ENCODE measurements at places on chromosomes 16 and 17.

DNA sequence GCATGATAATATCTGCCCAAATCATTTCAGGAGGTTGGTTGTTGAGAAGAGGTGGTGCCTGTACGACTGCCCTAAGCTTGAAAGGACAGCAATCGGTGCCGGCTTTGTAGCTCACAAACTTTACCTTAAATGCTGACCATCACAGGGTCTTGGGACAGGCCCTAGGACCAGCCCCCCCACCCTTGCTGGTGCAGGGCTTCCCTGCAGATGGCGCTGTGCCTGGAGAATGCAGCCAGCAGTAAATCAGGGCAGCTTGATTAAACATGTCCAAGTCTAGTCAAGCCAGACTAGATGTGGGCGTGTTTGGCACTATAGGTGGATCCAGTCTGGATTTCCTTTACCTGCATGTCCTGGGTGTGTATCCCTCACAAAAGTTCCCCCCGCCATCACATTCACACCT, 135.5 kb upstream of the CRHR1 start:
- DNase-seq: no peak

GRCh38 chr17:66625311-66625767, 209.6 kb upstream of the CACNG5 start:
- DNase-seq: no peak

DNA sequence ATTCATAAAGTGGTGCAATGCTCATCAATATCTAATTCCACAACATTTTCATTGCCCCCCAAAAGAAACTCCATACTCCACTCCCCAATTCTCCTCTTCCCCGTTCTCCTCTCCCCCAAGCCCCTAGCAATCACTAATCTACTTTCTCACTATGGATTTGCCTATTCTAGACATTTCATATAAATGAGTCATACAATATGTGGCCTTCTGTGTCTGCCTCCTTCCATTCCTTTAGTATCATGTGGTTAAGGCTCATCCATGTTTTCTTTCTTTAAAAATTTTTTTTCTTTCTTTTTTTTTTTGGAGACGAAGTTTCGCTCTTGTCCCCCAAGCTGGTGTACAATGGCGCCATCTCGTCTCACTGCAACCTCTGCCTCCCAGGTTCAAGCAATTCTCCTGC, 56.3 kb upstream of the HAS3 start:
- DNase-seq: no peak

DNA sequence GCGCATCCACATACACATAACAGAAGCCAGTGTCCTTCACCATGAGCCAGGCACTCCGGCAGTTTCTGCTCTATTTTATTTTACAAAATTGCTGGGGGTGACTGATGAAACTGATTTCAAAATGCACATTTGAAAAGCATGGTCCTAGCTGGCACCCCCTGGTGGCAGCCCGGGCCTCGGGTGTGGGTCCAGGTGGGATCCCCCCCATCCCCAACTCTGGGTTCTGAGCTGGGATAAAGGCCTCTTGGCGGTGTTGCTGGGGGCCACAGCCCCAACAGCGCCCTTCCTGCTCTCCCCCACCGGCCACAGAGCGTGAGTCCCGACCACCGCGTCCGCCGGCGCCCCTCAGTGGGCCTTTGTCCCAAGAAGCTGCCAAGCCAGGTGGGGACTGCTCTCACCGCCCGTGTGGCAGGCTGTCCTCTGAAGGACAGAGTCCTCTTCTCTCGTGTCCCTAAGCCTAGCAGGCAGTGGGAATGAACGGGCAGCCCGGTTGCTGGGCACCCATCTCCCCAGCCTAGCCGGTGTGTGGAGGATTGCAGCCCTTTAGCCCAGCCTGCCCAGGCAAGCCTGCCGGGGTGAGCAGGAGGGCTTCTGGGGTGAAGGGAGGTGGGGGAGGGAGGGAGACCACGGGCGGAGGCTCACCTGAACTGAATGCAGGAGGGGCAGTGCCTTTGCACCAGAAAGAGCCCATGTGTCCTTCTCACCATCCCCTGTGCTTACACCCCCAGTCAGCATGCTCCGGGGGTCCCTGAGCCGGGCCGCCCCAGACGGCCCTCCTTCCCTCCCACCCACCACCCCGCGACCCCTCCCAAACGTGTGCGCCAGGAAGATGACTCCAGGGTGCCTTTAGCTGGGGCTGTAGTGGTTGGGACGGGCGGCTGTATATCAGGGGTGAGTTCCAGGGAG, 898 bp downstream of the SNAI3 start:
- DNase-seq: no peak

- DNase-seq: no peak
Observed at GRCh38 chr16:85943711-85944110, 44.7 kb downstream of the IRF8 start.

DNA sequence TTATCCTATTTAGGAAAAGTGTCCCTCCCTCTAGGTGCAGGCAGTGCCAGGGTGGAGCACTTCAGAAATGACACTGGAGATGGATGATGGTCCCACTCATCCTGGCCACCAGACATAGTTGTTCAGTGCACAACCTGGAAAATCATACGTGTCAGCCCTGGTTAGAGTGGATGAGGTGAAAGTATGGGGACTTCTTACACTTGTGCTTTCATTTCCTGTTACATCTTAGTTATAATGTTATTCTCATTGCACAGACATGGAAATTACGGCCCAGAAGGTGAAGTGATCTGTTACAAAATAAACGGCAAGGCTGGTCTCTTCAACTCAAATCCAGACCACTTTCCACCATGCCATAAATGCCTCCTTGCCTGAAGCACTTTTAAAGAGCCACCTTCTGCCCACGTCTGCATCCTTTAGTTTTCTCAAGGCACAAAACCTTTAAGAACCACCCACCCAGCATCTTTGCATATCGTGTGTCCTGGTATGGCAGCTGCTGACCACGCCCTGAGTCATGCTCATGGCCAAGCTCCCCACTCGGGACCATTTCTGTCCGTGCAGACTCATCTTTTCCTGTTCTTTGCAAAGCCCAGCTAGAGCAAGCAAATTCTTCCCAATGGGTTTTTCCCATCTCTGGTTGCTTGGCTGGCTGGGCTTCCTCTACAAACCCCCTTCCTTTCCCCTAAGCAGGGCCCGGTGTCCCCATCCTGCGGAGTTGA, 22.4 kb downstream of the TBC1D3B start:
- DNase-seq: no peak

Measured in RWPE2 (cell line).